Activated B cell treated with CpG ODN at 0.5 μM for 24 hours (primary cell): ENCODE measurements at places on chromosomes 3 and 15. TPM values are rescaled to one million over a fixed set of nuclear protein-coding genes. Genes with fewer than 3 reads are reported as not detected.

CASR gene
- total RNA-seq: 0.02 TPM in 1 of 2 replicates, not detected in the other

DUOXA2 gene
- not detected in 2 replicates for total RNA-seq

LDHAL6B gene
- not detected in 2 replicates for total RNA-seq

- DNase-seq: no peak
Measured at GRCh38 chr15:39232512-39232911, 348.4 kb upstream of the THBS1 start.
